ENCODE measurements at places on chromosomes 3 and 15.

DNA sequence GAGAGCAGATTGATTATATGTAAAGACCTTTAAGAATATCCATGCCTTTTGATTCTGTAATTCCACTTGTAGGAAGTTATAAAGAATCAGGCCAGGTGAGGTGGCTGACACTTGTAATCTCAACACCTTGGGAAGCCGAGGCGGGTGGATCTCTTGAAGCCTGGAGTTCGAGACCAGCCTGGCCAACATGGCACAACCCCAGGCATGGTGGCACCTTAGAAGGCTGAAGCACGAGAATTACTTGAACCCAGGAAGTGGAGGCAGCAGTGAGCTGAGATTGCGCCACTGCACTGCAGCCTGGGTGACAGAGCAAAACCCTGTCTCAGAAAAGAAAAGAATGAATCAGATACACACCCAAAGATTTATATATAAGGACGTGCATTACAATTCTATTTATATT lies 33.9 kb downstream of the HRH1 start:
- no peak for DNase-seq

DNA sequence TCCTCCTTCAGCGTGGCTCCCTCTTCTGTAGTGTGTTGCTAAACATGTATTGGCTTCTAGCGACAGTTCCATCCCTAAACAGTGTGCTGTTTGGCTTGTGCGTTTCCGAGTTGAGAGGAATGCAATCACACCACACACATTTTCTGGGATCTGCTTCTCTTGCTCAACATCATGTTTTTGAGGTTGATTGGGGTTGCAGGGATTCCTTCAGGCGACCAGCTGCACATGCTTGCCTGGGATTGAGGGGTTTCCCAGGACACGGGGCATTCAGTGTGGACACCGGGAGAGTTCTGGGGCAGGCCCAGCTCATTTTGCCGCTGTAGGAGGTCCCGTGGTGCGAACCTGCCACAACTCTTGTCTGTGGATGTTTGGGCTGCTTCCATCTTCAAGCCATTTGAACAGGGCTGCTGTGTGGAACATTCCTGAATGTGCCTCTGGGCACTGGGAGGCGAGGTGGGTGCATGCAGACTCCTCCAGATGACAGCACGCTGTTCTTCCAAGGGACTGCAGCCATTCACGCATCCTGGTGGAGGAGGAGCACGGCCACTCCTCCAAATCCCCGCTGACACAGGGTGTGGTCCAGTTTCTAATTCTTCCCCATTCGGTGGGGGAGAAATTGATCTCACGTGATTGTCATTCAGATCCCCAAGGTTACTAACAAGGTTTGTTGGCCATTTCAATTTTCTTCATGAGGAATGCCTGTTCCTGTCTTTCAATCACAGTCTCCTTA lies 82.8 kb downstream of the PLXNA1 start:
- no peak for DNase-seq

DNA sequence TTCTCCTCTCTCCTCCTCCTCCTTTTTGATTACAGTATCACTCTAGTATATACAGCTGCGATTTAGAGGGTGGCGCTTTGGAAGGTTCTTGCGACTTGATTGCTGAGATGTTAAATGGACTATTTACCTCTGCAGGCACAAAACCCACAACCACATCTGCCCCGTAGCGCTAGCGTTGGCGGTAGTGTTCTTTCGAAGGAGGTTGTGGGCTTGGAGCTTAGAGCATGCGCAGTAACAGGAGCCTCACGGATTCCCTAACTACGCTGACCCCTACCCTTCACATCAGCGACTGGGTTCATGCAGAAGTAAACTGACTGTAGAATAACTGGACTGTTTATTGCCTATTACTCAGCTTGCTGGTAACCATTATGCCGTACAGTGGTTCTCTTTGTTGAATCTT lies 58.0 kb downstream of the CGGBP1 start:
- no peak for DNase-seq

DNA sequence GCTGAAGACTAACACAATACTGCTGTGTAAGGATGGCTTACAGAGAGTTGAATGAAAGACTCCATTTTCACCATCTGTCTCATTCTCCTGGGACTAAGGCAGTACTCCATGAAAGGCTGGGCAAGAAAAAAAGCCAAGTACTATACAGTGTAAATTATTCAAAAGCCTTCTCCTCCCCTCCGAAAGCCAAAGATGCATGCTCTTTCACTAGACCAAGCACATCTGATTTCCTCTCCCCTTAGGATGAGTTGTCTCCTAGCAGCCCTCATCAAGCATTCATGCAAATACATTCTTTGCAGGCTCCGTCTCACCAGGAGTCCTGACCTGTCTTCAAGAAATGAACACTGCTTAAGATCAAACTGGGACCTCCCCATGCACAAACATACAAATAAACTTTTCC lies 133.5 kb upstream of the THBS1 start:
- DNase-seq: no peak

GRCh38 chr15:89662893-89663626 lies 7.8 kb upstream of the KIF7 start:
- DNase-seq: no peak

- no peak for DNase-seq
Measured at GRCh38 chr3:136294176-136294575, 44.0 kb downstream of the PCCB start.

DNA sequence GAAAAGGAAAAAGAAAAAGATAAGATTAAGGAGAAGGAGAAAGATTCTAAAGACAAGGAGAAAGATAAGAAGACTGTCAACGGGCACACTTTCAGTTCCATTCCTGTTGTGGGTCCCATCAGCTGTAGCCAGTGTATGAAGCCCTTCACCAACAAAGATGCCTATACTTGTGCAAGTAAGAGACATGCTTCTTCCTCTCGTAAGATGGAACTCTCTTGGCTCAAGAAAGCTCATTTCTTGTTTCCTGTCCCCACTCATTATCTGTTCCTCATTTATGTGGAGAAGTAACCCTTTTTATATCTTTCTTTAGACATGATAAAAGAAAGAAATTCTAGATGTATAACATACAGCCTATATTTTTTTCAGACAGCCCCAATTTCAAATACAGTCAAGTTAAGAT lies 101.4 kb downstream of the KLHL25 start:
- DNase-seq: no peak

GRCh38 chr3:16932877-16933276 lies 48.1 kb downstream of the PLCL2 start:
- DNase-seq: no peak

- no peak for DNase-seq
Measured at GRCh38 chr15:42373274-42373673, 14.0 kb downstream of the CAPN3 start.

DNA sequence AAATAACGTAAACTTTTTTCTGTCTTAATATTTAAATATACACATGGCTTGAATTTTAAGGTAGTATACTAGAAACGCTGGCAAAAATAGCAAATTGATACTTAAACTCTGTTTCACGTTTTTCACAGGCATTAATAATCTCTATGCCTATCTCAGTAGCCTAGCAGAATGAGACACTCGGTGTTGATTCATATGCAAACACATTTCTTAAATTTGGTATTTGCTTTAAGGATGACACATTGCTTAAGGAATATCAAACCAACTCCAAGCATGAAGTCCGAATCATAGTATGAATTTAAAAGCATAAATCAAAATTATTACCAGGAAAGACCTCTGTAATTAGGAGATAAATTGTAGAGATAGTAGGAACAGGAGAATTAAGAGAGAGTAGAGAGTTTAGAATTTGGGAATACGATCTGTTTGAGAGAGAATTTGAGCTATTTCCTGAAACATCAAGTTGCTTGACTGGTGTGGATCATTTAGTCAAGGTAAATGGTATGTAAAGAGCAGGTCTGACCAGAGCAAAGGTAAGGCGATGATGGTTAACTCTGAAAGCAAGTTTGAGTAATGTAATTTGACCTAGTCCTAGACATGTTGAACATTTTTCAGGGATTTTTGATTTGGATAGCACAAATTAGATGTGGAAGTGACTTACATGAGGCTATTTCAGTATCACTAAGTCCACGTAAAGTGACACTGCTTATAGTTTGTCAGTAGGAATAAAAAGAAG lies 236.1 kb downstream of the ROBO1 start:
- no peak for DNase-seq

- DNase-seq: peak; percentile 6
Measured at GRCh38 chr15:51341366-51342226, at the start of gene GLDN. GLDN (plus strand) TSS chr15:51341655; CDS start chr15:51341685, 30 bp downstream.

- no peak for DNase-seq
Measured at GRCh38 chr3:4981294-4981664, 2.0 kb downstream of the BHLHE40 start.

DNA sequence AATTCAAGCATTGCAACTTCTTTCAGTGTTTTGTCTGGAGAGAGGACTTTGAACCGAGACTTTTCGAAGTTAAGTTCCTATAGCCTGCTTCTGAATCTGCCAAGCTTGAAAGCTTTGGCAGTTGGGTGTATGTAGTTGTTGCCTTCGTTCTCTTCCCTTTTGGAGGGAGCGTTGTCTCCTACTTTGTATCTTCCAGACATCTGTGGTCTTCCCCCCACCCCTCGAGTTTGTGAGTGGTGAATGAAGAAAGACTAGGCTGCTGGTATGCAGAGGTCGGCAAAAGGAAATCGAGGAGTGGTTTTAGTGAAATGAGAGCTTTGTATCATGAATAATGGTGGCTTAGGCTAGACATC lies 1.3 kb downstream of the CTNNB1 start:
- no peak for DNase-seq

GRCh38 chr15:85044894-85045293 lies 63.2 kb downstream of the PDE8A start:
- DNase-seq: no peak

DNA sequence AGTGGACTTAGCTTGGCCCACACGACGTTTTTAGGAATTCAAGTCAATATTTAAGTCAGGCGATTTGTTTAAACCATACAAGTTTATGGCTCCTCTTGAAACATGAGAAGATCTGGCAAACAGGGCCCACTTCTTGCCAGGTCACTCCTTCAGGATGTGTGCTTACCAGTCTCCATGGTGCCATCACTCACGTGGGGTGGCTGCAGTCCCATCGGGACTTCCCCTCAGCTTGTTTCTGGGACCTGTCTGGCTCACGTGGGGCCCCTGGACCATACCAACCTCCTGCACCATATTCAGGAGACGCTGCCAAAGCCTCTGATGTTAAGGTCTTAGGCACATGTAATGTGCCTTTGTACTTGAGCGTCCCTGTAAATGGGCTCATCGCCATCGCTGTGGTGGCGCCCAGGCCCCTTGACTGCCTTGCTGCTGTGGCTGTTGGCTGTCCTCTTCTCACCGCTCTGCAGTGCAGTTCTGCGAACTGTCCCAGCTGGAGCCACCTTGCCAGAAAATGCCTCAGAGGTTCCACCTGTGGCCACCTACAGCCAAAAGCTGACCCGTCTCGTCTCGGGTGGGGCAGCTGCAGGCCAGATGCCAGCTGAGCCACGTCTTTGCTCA lies 8.9 kb downstream of the MCM2 start:
- no peak for DNase-seq

DNA sequence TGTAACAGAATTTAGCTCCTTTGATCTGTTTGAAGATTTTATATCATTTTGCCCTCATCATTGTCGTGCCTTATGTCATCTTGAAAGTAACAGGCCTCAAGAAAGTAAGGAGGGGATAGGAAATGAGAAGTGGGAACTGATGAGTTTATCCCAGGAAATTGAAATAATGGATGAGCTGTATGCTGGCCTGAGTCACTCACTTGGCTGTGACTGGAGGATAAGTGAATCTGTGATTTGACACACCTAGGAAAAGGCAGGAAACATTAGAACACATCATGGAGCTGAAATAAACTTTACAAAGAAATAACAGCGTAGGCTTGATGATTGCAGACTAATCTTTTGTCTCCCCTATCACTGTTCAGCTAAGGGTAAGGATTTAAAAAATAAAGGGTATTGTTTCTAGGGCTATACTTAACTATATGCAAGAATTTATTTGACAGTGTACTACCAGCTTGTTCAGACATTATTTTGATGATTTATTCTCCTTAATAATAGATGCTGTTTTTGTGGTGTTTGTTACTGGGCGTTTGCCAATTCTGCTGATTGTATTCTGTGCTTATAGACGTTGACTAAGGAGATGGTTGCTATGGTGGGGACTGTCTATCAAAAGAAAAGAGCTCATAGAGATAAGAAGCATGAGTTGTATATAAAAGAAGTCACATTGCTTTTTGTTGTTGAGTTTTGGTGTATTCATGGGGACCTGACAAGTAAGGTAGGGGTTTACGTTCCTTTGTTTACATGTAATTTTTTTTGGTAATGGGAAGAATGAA lies 105.6 kb upstream of the ROPN1 start:
- no peak for DNase-seq

DNA sequence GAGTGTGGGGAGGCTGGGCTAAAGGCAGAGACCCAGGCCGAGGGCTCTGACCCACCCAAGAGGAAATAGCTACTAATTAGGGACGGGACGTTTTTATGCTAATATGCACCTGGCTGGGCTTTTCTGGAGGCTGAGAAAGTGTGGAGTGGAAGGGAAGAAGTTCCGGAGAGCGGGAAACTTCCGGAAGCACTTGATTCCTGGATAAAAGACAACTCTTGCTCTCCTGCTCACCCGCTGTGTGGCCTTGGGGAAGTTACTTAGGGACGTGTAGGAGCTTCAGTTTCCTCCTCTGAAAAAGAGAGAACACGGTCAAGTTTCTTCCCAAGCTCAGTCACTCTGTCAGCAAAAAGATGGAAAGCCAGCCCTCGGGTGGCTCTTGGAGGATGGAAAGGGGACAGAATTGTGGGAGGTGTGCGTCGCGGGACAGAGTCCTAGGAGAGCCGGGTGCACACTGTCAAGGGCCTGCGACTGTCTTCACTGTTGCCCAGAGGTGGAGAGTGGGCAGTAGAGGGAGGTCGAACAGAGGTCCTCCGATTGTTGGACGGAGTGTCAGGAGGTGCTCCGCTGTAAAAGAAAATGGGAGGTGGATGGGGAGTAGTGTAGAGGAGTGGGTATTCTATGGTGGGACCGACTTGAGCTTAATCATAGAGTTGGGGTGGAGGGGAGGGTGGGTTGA lies 43.2 kb downstream of the EPHB3 start:
- DNase-seq: no peak

- DNase-seq: no peak
Measured at GRCh38 chr3:177679568-177680471, 482.5 kb upstream of the TBL1XR1 start.

- no peak for DNase-seq
Measured at GRCh38 chr3:5330152-5330810, 142.8 kb downstream of the EDEM1 start.

- no peak for DNase-seq
Measured at GRCh38 chr3:167653760-167654159, at the start of gene WDR49. WDR49 (minus strand) TSS chr3:167653942; CDS start chr3:167653425, 517 bp downstream.

DNA sequence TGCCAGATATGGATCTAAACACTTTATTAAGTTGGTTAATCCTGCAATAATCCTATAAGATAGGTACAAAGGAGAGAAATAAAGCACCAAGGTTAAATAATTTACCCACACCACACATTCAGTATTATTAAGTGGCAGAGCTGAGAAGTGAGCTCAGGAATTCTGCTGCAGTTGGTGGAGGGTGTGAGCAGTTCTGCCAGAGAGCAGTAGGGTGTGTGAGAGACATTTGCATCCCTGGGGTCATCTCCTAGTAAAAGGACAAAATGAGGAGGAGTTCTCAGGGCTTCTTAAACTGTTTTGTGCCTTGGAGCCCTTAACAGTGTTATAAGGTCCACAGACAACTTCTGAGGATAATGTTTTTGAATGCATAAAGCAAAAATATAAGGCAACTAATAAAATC lies 484.5 kb downstream of the TAFA4 start:
- DNase-seq: no peak

GRCh38 chr3:30666572-30667279 lies 60.3 kb downstream of the TGFBR2 start:
- DNase-seq: no peak
